ENCODE measurements at places on chromosomes 1 and 21.

DNA sequence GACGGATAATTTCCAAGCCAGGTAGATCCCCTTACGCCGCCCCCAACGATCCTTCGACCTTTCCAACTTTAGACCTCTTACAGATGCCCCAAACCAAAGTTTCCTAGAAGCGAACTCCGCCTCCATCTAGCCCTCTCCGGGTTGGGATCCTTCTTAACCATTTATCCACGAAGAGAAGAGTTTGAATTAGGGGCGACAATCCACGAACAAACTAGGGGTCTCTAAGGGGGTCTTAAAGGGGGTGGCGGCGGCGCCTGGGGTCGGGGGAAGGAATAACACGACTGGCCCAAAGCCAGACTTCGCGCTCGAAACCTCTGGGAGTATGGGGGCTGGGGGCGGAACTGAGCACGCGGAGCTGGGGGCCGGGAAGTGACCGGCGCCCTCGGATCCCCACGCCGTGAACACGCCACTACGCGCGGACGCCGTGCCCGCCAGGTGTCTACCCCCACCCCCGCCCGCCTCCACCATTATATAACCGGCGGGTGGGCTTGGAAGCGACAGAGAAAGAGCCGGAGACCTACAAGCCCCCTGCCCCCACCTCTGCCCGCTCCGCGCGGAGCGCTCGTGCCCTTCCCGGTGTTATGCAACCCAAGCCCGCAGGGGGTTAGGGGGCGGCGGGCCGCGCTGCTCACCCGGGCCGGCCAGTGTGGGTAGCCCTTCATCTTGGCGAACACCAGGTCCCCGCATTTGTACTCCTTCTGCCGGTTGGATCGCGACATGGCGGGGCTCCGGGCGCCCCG is 594 bp downstream of the HDGF start:
- no peak for DNase-seq

DNA sequence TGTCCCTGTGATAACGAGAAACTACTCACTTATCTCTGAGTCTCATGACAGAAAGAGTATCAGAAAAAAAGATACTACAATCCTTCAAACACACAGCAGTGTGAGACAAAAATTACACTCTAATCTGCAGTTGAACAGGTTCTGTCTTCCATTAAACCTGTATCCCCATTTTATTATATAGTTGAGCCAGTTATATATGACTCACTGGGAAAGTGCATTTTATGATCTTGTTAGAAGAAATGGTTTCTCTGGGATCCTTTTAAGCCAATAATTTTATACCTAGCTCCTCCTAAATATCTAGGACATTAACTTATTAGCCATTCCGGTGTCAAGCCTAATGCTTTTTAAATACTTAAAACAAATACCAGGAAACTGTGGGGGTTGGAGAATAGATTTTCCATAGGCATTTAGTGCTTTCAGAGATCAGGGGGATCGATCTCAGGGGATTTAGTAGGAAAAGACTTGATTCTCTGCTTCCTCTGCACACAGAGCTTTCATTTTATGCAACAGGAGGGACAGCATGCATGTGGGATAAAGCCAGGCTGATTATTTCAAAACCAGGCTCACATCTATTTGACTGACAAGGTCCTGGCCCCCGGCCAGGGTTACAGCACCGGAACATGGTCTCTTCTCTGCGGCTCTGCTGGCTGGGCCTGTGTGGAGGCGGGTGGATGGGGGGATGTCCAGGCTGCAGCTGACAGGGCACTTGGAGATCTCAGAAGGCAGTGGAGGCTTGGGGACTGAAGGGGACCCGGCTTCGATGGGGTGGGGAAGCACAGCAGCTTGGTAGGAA is 310.6 kb downstream of the DISC1 start:
- DNase-seq = peak; percentile 72

DNA sequence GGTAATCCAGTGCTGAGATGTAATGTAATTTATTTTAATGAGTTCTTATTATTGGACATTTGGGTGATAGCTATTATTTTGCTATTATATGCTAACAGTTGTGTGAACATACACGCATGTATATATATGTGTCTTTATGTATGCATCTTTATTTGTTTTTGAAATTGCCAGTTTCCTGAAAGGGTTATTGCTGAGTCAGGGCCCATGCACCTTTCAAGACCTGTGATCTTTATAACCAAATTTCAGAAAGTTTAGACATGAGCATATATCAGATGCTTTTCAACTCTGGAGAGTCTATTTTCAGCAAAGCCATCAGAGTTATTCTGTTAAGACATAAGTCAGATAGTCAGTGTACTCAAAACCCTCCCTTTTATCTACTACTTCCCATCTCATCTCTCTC is 265.6 kb upstream of the GREM2 start:
- no peak for DNase-seq

DNA sequence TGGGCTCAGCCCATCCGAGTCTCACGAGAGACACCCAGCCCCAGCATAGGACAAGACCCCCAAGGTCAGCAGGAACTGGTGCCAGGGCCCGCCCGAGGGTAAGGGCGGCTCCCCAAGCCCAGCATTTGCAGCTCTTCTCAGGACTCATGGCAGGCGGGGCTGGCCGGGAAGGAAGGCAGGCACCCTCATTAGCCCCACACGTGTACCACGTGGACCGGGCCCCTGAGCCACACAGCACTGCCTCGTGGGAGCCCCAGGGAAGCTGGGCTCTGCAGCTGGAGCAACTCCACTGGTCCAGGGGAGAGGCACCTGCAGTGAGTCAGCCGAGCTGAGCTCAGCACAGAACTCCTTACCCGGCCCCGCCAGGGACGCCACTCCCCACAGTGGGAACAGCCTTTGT is 97.7 kb upstream of the IFFO2 start:
- DNase-seq = no peak
